ENCODE measurements at places on chromosomes 1 and 21. TPM values are rescaled to one million over a fixed set of nuclear protein-coding genes. Genes with fewer than 3 reads are reported as not detected.

CFAP74 gene
- total RNA-seq = 3.0 TPM

COA6 gene
- 73.8 TPM for total RNA-seq

RAB42 gene
- total RNA-seq = 7.6 TPM

WNT3A gene
- 0.53 TPM for total RNA-seq

GJB4 gene
- total RNA-seq = 5.8 TPM

NPHS2 gene
- not detected for total RNA-seq

SDC3 gene
- total RNA-seq = 33.7 TPM

ACKR1 gene
- total RNA-seq = not detected

CFAP107 gene
- total RNA-seq = not detected

CNN3 gene
- 135 TPM for total RNA-seq

ACBD6 gene
- total RNA-seq = 61.0 TPM

CACYBP gene
- 154 TPM for total RNA-seq

SPRR2F gene
- total RNA-seq = not detected

FAM151A gene
- total RNA-seq = not detected

SLC2A5 gene
- total RNA-seq = not detected

PGLYRP3 gene
- total RNA-seq = not detected

CR1L gene
- total RNA-seq = not detected

CYP4Z1 gene
- total RNA-seq = not detected

DNM3 gene
- total RNA-seq = 1.7 TPM

SLX9 gene
- total RNA-seq = 22.8 TPM

CLDN19 gene
- not detected for total RNA-seq

SH2D2A gene
- total RNA-seq = 5.8 TPM

PLA2G2A gene
- not detected for total RNA-seq

C1QB gene
- total RNA-seq = not detected

TXNIP gene
- 95.7 TPM for total RNA-seq

CHODL gene
- 0.53 TPM for total RNA-seq

INTS3 gene
- 91.7 TPM for total RNA-seq

LRRC3 gene
- 0.35 TPM for total RNA-seq

DENND2C gene
- total RNA-seq = 1.1 TPM

TNFRSF1B gene
- 3.3 TPM for total RNA-seq

TRIM58 gene
- total RNA-seq = not detected

Data from PC-9 (cell line).